NCI-H2171 treated with DMSO at 0.1 percent for 48 hours (cell line): ENCODE measurements at places on chromosomes 13 and 19.

GRCh38 chr19:38441657-38442348 is 8.3 kb downstream of the RYR1 start:
- no peak for DNase-seq

DNA sequence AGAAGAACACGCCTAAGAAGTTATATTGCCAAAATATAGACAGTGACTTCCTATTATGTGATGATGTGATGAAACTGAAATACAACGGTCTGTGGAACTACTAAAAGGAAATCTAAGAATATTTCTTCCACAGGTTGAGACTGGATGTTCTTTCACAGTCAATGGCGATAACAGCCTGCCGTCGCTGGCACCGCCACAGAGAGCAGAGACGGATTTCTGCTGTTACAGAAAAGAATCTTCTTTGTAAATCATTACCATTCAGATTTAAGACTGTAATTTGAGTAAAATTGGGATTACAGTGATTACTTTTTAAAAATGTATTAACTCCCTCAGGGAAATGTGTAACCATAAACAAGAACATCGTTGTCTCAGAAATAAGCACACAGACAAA is 100.8 kb downstream of the TUBGCP3 start:
- no peak for DNase-seq

GRCh38 chr13:76610819-76611415 is 275.3 kb downstream of the KCTD12 start:
- DNase-seq, result peak; percentile 47

DNA sequence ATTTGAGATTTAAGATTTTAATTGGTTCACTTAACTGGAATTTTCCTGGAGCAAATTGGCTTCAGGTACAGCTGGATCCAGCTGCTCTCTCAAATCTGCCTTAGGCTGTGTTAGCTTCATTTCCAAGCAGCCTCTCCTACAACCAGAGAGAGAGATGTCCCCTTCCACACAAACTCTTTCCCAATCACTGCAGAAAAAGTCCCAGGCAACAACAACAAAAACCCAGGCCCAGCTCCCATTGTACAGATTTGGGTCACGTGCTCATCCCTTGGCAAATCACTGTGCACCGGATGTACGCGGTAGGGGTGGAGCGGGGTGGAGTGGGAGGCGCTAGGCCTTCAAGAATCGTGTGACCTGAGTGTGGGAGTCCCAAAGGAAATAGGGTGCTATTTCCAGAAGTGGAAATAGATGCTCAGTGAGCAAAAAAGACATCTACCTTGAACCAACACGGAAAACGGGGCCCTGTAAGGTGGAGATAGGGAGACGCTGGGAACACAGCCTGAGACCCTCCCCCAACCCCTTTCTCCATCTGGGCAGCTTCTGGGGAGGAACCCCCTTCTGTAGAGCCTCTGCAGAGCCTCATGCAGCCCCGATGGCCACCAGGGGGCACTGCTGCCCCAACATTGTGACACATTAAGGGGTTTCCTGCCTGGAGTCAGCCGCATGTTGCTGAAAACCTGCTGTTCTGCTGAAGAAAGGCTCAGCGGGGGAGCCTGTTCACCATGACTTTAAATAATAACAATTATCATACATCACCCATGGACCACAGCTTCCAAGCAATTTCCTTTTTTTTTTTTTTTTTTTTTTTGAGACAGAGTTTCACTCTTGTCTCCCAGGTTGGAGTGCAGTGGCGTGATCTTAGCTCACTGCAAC is 25.4 kb downstream of the HPN start:
- peak; percentile 91 for DNase-seq

GRCh38 chr13:39777527-39778061 is 122.1 kb downstream of the COG6 start:
- DNase-seq, result peak; percentile 24

GRCh38 chr19:42078538-42079275 is 2.7 kb downstream of the ZNF574 start:
- DNase-seq, result no peak

GRCh38 chr19:17457616-17458015 is 3.1 kb downstream of the NXNL1 start:
- DNase-seq, result no peak

GRCh38 chr13:76267216-76267615 is 619.0 kb downstream of the KCTD12 start:
- DNase-seq, result no peak

DNA sequence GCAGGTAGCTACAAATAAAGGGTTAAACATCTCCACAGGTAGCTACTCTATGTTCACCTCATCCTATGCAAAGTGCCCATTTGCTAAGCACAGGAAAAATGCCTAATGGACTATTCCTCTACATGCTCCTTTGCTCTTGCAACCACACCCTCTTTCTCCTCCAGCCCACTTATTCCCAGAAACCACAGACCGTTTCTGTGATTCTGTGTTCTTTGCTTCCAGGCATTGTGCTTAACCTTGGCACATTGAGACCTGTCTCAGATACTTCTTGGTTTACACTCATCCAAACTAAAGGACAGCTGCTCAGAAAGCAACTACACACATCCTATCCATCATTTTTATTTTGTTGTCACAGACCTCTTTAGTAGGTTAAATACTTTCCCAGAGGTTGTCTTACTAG is 785.0 kb upstream of the MIR17HG start:
- no peak for DNase-seq
